ENCODE measurements at places on chromosomes 11 and 22.

- no peak for DNase-seq
Observed at GRCh38 chr11:13338427-13339069, 61.0 kb downstream of the BMAL1 start.

DNA sequence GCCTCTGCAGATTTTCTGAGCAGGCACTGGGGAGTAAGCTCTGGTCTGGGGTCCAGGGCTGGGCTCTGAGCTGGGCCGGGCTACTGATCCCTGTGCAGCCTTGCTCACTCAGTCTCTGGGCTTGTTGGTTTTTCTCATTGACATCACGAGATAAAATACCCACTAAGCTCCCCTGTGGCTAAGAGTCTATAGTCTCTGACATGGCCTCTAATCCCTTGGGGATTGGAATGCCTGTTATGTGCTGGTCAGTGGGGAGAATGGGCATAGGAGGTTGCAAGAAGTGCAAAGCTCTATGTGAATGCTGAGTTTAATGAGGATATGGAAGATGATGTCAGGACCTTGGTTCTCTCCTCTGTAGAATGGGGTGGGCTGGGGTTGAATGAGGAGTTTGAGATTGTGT lies 23.3 kb downstream of the ELF5 start:
- DNase-seq, result no peak

- no peak for DNase-seq
Observed at GRCh38 chr11:7844986-7845385, 48.2 kb upstream of the OR5P2 start.

DNA sequence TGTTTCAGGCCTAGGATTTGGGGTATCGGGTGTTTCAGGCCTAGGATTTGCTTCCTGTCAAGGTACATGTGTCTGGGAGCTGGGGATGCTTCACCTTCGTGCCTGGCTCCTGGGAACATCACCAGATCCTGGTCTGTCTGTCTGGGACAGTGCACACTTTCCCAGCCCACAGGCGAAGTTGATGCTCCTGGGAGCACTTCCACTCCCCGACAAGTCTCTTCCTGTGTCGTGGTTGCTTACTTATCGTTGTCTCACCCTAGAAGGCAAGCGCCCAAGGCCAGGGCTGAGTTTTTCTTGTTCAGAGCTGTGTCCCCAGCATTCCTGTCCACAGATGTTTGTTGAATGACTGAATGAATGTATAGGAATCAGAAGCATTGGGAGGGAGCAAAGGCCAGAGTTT lies 71.5 kb downstream of the LINC01488 start:
- DNase-seq, result no peak

- no peak for DNase-seq
Observed at GRCh38 chr22:19109198-19110063, 12.8 kb downstream of the DGCR2 start.

- DNase-seq, result no peak
Observed at GRCh38 chr22:36595154-36595553, 66.2 kb upstream of the EIF3D start.

DNA sequence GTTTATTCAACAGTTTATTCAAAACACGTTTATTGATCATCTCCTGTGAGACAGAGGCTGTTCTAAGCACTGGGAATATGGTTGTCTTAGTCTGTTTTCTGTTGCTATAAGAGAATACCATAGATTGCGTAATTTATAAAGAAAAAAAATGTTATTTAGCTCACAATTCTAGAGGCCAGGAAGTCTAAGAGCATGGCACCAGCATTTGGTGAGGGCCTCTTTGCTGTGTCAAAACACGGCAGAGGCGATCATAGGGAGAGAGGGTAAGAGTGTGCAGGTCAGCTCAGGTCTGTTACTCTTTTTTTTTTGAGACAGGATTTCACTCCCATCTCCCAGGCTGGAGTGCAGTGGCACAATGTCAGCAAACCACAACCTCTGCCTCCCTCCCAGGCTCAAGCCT lies 5.2 kb upstream of the IL17RA start:
- no peak for DNase-seq

DNA sequence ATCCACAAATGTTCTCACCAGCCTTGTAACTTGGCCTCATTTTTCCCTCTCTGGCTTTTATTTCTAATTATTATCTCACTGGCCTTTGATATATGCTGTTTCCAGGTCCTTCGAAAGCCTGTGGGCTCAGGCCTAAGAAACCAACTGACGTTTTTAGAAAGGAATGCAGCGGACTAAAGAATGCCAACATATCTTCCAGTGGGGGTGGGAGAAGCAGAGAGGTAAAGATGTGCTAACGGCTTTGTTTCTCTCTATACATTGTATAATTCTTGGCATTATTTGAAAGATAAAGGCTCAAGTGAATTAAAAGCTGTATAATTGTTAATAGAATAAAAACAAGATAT lies 28.2 kb downstream of the OR6Q1 start:
- DNase-seq, result no peak

DNA sequence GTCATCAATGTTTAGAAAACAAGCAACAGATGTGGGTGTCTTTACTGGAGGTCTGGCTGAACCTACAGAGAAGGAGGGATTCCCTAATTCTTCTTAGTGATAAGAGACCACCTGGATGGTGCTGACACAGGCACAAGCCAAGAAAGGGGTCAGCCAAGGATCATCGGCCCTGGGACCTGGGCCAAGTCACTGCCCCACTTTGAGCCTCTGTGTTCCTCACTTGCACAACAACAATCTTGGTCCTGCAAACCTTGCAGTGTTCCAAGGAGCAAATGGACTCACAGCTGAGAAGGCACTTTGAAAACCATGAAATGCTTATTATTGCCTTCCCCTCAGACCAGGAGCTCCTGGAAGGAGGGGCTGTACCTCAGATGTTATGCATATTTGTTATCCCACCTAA lies 7.0 kb upstream of the KCNE3 start:
- no peak for DNase-seq

DNA sequence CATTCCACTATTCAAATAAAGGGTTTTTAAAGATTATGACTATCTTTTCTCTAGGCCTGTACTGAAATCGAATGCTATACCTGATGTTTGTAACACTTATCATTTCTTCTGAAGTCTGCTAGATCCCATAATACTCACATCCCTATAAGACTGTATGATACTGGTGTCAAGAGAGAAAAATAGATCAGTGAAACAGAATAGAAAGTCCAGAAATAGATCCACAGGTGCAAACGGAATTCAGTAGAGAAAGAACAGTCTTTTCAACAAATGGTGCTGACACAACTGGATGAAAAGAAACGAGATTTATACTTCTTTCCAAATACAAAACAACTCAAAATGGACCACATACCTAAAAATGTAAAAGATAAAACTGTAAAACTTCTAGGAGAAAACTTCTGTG lies 143.2 kb downstream of the APOL5 start:
- DNase-seq, result no peak

DNA sequence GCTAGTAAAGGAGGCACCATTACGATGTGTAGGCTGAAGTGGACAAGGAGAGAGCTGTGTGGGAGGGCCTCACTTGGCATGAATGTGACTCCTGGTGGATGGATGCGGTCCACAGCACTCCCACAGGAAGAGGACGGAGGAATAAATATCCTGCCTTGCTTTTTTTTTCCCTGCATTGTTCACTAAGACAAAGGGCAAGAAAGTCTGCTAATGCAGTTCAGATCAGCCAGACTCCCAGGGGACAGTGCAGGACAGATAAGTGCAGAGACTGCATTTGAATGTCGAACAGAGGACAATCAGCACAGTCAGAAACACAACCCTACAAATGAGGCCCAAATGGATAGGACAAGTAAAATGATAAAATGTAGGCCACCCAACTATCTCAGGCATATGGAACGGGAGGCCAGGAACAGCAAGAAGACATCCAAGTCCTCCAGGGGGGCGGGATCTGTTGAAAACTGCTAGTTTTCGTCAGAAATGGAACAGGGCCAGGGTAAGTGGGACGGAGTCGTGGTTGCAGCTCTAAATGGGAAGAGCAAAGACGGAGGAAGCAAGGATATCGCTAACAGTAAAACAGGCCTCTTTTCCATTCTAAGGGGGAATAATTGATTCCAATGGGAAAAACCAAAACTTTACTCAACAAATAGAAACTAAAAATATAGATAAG lies 25.2 kb upstream of the OR8B8 start:
- no peak for DNase-seq

- no peak for DNase-seq
Observed at GRCh38 chr11:17805873-17806272, 71.3 kb downstream of the KCNC1 start.

GRCh38 chr22:22810018-22810427 lies 77.6 kb upstream of the IGLL5 start:
- peak; percentile 73 for DNase-seq

- peak; percentile 79 for DNase-seq
Observed at GRCh38 chr11:118634431-118635236, 27.2 kb downstream of the PHLDB1 start.

DNA sequence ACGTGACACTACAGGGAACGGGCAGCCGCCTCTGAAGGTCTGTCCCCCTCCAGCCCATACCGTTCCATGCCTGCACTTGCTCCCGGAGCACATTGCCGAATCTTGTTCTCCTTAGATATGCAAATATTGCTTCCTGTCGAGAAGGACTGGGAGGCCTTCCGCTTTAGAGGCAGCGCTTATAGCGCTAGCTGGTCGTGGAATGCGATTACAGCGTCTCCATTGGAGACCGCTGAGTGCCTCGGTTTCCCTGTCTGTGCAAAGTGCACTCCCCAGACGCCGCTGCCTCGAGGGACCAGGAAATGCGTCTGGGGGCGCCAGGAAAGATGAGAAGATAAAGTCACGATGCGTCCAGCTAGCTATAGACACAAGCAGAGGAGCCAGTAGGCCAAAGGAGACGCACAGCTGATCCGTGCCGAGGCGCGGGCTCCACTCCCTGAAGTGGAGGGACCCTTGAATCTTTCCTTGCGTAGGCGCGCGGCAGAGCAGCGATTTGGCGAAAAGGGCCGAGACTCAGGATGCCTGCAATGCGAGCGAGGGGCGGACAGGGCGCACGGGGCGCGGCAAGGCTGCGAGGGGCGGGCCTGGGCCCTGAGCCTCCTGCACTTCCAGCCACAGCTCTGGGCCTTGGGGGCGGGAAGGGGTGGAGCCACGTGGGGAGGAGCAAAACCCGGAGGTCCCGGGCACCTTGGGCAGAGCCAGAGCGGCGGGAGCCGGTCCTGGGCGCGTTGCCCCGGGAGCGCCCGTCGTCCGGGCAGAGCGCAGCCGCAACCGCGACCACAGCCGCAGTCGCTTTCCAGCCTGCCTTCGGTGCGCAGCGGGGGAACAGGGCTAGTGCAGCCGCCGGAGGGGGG lies at the start of gene RASSF10:
Gene RASSF10 (plus strand): TSS at position 692 of the 851 bp plus-strand sequence. CDS start 261 bp downstream, outside the sequence.
- DNase-seq, result peak; percentile 83

DNA sequence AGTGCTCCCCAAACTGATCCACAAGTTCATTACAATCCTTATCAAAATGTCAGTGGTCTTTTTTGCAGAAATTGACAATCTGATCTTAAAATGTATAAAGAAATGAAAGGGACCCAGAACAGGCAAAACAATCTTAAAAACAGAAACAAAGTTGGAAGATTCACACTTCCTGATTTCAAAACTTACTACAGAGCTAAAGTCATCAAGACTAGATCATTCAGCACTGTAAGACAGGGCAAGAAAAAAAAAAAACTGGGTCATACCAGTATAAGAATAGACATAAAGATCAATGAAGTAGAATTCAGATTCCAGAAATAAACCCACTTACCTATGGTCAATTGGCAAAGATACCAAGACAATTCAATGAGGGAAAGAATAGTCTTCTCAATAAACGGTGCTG lies 4.5 kb upstream of the STK33 start:
- DNase-seq, result no peak

- no peak for DNase-seq
Observed at GRCh38 chr11:98740321-98740720, 280.4 kb upstream of the CNTN5 start.

GRCh38 chr11:117444256-117444655 lies 116.6 kb downstream of the CEP164 start:
- no peak for DNase-seq

- peak; percentile 43 for DNase-seq
Observed at GRCh38 chr11:110712659-110713448, 617 bp upstream of the ARHGAP20 start.

- no peak for DNase-seq
Observed at GRCh38 chr22:27258616-27259172, 542.9 kb downstream of the MN1 start.

GRCh38 chr11:62613291-62613778 lies 278 bp downstream of the ROM1 start:
- no peak for DNase-seq

DNA sequence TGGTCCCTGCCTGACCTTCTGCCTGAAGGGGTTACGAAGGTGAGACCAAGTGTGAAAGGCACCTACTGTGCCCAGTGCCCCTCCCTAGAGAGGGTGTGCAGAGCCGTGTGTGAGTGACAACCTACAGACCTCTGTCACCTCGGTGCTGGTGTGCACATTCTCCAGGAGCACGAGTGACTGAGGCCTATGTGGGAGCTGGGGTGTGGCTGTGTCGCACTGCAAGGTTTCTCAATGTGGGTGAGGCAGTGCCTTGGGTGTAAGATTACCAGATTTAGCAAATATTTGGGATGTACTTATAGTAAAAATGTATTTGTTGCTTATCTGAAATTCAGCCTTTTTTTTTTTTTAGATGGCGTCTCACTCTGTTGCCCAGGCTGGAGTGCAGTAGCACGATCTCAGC lies 5.6 kb downstream of the STARD10 start:
- DNase-seq, result no peak

DNA sequence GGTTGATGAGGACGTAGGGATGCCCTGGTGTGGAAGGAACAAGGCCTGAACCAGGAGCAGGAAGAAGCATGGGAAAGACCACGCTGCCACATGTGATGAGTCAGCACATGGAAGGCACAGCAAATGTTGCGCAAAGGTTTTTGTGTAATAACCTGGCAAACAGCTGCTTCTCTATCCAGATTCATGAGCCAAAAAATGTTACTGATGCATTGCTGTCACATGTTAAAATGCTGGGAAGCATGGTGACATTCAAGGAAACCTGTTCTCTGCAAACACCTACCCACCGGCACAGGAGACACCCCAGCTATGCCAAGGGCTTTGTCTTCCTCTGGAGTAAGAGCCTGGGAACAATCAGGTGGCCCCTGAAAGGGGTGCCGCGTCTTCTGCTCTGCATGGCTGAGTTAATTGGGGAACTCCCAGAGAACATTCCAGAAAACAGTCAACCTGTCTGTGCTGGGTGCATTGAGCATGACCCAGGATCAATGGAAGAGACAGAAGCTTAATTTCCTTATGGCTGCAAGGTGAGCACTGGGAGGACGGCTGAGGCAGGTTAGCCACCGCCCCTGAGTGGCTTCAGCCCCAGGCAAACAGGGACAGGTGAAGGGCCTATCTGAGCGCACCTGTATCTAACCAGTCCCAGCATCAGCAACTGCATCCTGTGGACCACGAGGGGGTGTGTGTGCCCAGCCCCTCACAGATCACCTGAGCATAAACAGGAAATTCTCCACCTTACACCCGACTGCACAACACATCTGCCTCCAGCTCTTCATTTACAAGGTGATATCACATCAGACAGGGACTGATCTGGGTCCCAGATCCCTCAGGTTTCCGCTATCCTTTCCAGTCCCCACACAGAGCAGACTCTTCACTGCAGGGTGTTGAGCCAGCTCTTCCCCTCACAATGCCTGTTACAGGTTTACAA lies 108.4 kb downstream of the GGTLC2 start:
- DNase-seq, result peak; percentile 69

DNA sequence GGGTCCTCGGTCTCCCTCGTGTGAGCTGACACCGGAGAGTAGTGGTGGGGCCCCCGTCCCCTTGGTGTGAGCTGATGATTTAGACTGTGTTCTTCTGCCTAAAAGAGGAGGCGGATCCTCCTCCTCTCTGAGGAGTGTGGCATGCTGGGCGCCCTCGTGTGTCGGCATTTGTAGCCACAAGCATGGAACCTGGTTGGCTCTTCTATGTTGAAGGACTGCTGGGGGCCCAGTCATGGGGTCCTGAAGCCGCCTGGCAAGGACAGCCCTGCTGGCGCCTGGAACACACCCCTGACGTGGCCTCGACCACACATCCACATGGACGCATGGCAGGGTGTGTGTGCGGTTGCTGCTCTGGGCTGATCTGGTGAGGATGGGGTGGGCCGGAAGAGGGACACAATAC lies 50.2 kb downstream of the AP2A2 start:
- DNase-seq, result no peak
